K562 (cell line): ENCODE measurements at places on chromosomes 13 and 19. TPM values are rescaled to one million over a fixed set of nuclear protein-coding genes. Genes with fewer than 3 reads are reported as not detected.

DNA sequence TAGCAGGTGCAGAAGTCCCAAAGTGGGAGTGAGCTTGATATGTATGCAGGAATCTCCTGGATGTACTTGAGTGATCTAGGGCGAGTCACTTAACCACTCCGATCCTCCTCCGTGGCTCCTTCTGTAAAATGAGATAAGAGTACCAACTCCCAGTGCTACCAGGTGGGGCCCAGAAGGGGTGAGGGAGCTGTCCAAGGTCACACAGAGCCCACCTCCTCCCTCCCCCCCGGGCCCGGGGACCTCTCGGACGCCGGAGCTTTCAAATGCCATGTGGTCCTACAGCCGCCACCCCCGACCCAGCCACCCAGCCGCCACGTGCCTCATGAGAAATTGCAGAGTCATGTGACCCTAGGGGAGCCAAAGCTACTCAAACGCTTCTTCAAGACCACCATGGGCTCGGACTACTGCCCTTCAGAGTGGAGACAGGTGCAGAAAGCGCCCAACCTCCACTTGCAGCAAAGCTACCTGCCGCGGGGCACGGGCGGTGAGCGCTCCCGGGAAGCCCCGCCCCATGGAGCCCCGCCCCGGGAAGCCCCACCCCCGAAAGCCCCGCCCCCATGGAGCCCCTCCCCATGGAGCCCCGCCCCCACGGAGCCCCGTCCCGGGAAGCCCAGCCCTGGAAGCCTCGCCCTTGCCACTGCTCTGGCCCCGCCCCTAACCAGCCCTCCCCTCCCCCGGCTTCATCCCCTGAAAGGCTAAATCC, 10.1 kb upstream of the ZNF358 start:
- H3K27me3 ChIP-seq = no peaks in the 10 kb centered on the region
- DNase-seq = peak; percentile 95
- H3K4me1 ChIP-seq = peaks cover 18% of the 10 kb centered on the region; the same call in 2 of the 3 replicates
- H3K27ac ChIP-seq = peak overlapping the region; percentile 79
- H3K4me3 ChIP-seq = peak overlapping the region; percentile 51

The CXCL17 gene
- total RNA-seq = not detected in 2 replicates

The KLF1 gene
- 144 and 168 TPM in 2 replicates for total RNA-seq

The ZNF625 gene
- total RNA-seq = 0.09 and 0.13 TPM in 2 replicates

- H3K36me3 ChIP-seq = peaks cover 63% of the 10 kb centered on the region
- H3K27ac ChIP-seq = no peak overlapping the region
- no peak for DNase-seq
These were observed 10.3 kb downstream of the ZNF558 start for GRCh38 chr19:8821748-8822241.

The FAM216B gene
- not detected in 2 replicates for total RNA-seq

The WTIP gene
- total RNA-seq = 0.31 and 0.53 TPM in 2 replicates

- no peak overlapping the region for H3K4me3 ChIP-seq
- no peaks in the 10 kb centered on the region for H3K4me1 ChIP-seq
- H3K27me3 ChIP-seq = no peaks in the 10 kb centered on the region
- peaks cover 73% of the 10 kb centered on the region; the same call in 2 of the 3 replicates for H3K36me3 ChIP-seq
- H3K27ac ChIP-seq = no peak overlapping the region
- no peak for DNase-seq
These were observed 6.7 kb downstream of the SUGT1 start for GRCh38 chr13:52659340-52659739.

The PEG3 gene
- total RNA-seq = 0.34 and 0.40 TPM in 2 replicates

The MBD3L2 gene
- not detected in 2 replicates for total RNA-seq
